ENCODE measurements at places on chromosomes 6 and 20.

GRCh38 chr6:167140589-167141474 is 16.9 kb downstream of the GPR31 start:
- no peak for DNase-seq

DNA sequence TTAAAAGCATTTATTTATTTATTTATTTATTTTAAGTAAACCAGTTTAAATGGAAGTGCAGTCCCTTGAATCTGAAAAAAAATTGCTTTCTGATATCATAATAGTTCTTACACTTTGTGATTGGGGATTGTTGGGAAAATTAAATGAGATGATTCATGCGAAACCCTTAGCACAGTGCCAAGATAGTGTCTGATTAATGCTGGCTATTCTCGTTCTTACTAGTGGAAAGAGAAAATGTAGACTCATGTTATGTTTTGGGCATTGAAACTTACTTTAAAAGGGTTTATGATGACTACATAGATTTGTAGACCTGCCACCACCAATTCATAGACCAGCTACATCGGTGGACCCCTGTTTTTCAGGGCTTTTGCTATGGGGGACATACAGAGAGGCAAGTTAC is 229.2 kb upstream of the ZFP64 start:
- no peak for DNase-seq

DNA sequence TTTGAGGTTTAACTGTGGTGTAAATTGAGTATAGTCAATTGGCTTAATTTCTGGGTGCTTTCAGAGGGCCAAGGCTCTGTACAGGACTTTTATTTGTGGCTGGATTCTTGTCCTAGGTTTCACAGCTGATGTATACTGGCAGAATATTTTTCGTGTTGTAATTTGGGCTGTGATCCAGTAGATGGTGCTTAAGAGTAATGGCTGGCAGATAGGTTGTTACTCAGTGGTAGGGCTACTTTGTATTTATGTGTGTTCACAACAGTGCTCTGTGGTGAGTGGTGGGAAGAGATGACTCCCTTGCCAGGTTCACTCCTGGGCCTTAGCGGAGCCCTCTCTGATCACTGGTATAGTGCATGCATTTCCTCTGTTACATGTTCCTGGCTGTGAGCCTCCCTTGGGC is 34.5 kb upstream of the FERMT1 start:
- no peak for DNase-seq

DNA sequence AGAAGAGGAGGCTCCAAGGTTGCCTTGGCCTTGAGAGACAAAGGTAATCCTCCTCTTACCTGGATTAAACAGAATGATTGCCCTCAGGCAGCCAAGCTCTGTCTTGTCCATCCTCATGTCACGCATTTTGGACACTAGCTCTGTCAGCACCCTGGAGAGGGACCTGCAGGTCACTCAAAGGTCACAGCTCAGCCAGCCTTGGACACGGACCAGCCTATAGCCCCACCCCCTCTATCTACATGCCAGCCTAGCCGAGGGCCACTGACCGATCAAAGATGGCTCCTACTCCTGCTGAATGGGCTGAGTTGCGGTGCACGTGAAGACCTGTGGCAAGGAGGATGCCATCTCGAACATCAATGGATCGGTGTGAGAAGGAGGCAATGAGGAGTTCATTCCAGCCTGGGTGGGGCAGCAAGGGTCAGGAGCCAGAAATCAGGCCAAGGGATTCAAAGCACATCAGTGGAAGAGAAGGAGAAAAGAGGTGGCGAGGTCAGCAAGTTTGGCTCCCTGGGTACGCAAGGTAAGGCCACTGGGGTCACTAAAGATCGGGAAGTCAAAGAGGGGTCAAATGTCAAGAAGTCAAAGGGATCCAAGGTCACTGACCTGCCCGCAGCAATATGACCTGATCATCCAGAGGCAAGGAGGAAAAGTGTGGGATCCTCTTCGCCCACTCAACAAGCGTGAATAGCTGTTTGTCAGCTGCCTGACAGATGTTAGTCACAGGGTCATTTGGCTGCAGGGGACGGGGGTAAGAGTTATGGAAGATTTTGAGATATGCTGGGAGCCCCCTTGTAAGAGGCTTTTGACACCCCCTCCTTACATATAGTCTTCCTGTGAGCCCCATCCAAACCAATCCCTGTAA is 3.3 kb upstream of the COL11A2 start:
- DNase-seq: no peak

DNA sequence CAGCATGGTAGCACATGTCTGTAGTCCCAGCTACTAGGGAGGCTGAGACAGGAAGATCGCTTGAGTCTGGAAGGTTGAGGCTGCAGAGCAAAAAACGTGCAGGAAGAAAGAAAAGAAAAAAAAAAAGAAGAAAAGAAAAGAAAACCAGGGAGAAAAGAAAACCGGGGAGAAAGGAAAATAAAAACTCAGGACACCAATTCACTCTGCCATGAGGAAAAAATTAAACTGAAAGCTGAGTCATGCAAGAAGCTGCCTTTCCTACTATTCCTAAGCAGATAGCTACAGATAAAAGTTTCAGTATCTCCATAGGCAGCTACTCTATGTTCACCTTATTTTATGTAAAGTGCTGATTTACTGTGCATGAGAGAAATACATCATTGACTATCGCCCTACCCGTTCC is 10.5 kb downstream of the PTGIS start:
- no peak for DNase-seq

DNA sequence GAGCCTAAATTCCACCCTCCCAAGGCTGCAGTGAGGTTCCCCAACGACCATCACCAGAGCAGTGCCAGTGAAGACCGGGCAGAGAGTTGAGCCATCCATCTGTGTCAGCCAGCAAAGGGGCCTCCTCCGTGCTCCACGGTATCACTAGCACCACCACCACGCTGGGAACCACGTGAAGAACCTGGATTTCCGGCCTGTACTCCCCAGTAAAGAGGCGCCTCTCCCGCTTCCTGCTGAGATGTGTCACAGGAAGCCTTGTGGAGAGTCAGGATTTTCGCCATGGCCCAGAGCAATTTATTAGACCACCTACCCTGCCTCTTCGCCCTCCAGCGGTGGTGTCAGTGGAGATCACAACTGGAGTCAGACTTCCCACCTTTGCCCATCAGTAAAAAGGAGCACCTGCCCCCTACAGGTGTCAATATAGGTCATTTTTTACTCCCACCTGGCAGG is 28.8 kb downstream of the CPXM1 start:
- no peak for DNase-seq

GRCh38 chr6:41579088-41579610 is 33.0 kb downstream of the FOXP4 start:
- no peak for DNase-seq

GRCh38 chr6:136719280-136720044 is 72.8 kb downstream of the MAP3K5 start:
- DNase-seq: no peak

GRCh38 chr6:17276766-17277165 is 4.4 kb upstream of the RBM24 start:
- no peak for DNase-seq

DNA sequence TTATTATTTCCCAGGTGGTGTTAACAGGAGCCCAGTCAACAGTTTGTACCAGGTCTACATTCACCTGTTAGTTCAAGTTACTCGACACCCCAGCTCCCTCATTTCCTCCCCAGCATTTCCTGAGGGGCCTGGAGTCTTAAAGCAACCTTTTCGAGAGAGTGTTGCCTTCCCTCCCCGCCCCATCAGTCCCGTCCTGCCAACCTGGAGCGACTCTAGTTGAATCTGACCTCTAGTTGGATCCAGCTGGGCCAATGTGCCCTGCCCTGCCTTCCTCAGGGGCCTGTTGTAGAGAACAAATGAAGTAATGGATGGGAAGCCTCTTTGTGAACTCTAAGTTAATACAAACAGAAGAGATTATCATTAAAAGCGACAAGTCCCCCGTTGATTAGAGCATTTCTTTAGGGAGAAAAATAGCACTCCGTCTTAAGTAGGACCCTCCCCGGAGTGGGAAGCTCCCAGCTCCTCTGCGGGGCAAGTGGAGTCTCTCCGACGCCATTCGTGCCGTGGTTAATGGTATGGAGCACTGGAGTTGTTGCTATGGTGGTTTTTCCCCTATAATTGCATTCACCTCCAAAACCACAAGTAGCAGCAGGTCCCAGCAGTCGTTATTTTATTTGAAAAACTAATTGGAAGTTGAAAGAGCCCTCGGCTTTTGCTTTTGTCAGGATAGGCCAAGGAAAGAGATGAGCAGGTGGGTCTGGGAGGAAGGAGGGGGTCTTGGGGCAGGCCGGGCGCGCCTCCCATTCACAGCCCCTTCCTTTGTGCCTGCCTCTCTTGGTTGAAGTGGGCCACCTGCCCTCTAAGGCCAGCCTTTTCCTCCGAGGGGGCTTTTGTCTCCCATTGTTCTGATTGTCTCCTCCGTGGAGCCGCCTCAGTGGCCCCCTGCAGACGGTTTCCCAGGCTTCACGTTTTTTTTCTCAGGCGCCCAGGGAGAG is 16.1 kb downstream of the GHRH start:
- no peak for DNase-seq

DNA sequence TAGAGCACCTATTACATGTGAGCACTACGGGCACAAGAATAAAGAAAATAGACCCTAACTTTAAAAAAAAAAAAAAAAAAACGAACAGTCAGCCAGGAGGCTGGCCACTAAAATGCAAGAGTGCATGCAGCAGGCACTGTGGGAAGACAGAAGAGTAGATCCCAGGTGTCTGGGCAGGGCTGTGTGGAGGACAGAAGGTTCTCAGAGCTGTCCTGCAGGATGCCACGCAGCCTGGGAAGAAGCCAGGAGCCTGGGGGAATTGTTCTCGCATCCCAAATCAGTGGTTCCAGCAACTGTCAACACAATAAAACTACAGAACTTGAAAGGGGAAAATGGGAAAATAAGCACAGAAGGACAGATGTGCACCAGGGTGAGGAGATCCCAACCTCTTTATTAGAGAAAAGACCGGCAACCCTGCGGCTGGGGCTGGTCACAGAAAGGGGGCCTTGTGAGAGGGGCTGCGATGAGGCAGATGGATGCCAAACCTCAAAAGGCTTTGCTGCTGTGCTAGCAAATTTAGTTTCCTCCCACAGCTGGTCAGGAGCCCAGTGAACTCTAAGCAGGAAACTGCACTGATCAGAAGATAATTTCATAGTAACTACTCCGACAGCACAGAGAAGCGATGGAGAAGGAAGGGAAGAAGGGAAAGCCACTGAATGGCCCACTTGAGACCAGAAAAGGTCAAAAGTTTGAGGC is 30.9 kb downstream of the MAP3K5 start:
- no peak for DNase-seq

- DNase-seq: no peak
Measured at GRCh38 chr6:36793296-36793912, 45.8 kb downstream of the CPNE5 start.

DNA sequence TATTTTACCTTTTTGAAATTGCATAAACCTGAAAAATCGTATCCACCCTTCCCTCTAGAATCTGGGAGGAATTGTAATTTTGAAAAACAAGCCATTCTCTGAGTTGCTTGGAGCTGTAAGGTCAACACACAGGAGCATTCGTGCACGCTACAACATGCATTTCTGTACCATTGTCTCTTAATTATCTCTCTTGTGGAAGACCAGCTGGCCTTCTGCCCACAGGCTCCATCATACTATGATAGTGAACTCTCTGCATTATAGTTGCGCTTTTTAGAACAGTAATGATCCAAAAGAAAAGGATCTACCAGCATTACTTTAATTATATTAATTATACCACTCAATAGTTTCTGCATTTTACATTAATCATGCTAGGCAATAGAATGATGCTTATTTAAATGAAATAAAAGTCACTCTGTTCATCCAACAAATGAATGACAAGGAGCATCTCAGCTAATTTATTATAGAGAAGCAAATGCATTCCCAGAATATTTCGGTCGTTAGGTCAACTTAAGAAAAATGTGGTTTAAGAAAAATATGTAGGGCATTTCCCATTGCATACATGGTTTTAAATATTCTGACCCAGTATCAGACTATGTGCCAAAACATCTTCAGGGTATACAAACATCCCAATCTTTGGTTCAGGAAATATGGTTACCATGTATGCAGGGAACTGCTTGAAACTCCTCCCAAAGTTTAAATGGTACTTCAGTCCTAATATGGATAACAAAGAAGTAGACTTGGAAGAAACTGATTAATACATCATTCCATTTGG is 263.5 kb downstream of the TFAP2A start:
- no peak for DNase-seq

DNA sequence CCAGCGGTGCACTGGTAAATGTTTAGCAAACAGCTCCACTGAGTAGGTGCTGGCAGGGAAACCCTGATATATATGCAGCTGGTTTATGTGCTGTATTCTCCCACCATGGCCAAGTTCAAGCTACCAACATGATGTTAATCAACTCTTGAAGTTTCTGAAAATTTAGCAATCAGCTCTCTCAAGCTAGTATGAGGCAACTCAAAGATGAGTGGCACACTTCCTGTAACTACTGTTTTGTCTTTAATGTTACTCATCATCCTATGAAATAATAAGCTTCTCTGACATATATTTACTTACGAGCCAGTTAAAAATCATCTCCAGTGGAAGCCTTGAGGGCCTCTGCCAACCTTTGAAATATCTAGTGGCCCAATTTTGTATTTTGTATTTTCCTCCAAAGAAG is 54.7 kb downstream of the TRMT6 start:
- DNase-seq: no peak
